ENCODE measurements at places on chromosomes 2 and 18. TPM values are rescaled to one million over a fixed set of nuclear protein-coding genes. Genes with fewer than 3 reads are reported as not detected.

GRCh38 chr2:74471332-74472065 lies 981 bp downstream of the MRPL53 start:
- DNase-seq = no peak

The SCYGR6 gene
- not detected for total RNA-seq

DNA sequence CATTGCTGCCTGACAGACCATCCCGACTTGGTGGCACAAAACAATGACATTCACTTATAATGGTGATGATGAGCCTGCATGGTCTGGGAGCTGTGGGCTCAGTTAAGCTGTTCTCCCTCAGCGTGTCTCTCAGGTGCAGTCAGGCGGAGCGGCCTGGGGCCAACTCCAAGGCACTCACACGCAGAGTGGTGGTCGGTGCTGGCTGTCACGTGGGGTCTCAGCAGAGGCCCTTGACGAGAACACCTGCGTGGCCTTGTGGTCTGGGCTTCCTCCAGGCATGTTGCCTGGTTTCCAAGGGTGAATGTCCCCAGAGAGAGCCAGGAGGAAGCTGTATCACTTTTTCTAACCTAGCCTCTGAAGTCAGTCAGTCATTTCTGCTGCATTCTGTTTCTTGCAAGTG lies 29.8 kb downstream of the ARMC9 start:
- DNase-seq = no peak

GRCh38 chr2:227407591-227408151 lies 19.9 kb upstream of the SCYGR1 start:
- no peak for DNase-seq

DNA sequence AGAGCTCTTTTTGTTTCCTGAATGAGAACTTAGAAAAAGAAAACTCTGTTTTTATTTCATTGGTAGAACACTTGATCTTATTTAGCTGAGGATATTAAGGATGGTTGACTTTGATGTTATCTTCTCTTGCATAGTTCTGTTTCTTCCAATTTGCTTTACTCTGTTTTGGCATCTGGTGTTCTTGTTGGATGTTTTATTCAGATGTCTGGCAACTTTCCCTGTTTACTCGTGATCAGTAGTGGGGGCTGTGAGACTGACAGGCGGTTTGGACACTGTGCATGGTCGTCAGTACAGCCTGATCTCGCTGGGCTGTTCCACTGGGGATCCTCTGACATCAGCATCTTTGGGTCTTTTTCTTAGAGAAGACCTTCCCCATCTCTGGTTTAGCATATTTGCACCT lies 100.1 kb downstream of the TSN start:
- DNase-seq = no peak

DNA sequence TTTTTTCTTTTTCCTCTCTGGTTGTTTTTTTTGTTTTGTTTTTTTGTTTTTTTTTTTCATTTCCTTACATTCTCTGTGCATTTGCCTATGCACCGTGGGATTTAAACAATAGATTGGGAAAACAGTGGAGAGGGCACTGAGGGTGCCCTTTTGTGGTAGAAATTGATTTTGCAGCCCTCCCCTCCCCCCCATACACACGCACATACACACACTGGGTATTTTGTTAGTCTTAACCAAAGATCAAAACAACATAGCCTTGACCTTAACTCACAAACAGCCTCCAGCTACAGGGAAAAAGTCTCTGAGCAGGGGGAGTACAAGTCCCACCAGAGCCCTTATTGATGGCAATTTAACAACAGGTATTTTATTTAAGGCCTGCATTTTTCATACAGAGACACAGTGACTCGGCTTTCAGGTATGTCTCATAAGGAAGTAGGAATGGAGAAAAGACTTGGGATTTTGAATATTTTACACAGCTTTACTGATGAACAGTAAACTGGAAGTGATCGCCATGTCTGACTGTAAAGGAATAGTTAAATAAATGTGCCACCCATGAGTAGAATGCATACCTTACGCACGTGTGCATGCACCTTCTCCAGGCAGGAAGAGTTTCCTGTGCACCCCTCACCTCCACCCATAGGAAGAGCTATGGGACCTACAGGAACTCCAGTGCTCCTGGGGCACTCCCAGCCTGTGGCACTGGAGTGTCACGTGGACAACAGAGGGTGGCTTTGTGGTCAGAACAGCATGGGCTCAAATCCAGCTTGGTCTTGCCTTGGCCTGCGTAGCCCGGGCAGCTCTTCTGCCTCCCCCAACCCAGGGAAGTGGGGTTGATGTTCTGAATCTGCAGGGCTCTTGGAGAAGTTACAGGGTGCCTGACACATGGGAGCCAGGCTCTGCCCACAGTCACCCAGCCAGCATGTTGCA lies 266.4 kb downstream of the ANAPC1 start:
- no peak for DNase-seq
